ENCODE measurements at places on chromosomes 3 and 15. TPM values are rescaled to one million over a fixed set of nuclear protein-coding genes. Genes with fewer than 3 reads are reported as not detected.

The GNAT1 gene
- total RNA-seq = not detected

The ABHD6 gene
- 7.7 TPM for total RNA-seq

The C3orf62 gene
- 1.5 TPM for total RNA-seq

The UCN2 gene
- total RNA-seq = 39.1 TPM

The ROPN1 gene
- not detected for total RNA-seq

The NXPE3 gene
- 16.9 TPM for total RNA-seq

The NRG4 gene
- total RNA-seq = not detected

DNA sequence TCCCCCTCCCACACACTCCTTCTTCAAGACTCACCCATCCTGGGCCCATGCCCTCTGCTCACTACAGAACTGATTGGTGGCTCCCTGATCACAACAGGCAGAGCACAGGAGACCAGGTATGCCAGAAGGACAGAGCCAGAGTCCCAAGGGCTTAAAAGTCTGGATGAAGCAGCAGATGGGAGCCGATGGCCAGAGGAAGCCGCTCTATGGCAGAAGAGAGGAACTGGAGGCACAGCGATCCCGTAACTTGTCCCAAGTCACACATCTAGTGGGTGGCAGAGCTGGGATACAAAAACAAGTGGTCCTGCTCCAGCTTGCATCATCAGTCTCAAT lies 20.7 kb downstream of the ITGA11 start:
- no peak for DNase-seq

DNA sequence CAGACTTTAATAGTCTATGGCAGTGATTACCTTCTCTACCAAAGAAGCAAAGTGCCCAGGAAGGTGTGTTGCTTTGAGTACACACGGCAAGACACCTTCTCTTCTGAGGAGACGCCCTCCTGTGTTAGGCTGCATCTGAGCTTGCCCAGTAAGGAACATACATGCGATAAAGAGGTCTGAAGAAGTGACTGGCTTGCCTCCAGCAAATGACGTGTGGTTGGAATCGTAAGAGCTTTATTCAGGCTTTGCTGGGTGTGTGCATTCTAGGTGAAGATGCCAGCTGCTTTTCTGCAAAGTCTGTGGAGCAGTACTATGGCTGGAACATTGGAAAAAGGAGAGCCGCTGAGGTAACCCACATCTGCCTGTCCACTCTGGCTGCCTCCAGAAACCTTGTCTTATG lies 22.4 kb downstream of the MAP6D1 start:
- DNase-seq = no peak

DNA sequence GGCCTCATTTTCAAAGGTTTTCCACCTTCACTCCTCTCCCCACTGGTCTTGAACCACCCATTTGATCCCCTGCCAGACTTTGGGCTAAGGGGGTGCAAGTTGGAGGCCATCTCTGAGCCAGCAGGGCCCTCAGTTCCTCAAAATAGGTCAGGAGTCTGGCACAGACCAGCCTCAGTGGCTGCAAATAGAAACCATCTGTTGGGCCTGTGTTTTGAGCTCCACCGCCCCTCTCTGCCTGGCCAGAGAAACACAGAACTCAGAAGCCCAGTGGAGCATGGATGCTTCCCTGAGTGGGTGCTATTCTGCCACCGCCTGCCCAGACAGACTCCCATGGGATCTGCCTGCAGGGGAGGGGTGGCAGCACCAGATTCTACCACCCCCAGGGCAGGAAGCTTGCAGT lies 56.3 kb downstream of the CORO2B start:
- DNase-seq = no peak

DNA sequence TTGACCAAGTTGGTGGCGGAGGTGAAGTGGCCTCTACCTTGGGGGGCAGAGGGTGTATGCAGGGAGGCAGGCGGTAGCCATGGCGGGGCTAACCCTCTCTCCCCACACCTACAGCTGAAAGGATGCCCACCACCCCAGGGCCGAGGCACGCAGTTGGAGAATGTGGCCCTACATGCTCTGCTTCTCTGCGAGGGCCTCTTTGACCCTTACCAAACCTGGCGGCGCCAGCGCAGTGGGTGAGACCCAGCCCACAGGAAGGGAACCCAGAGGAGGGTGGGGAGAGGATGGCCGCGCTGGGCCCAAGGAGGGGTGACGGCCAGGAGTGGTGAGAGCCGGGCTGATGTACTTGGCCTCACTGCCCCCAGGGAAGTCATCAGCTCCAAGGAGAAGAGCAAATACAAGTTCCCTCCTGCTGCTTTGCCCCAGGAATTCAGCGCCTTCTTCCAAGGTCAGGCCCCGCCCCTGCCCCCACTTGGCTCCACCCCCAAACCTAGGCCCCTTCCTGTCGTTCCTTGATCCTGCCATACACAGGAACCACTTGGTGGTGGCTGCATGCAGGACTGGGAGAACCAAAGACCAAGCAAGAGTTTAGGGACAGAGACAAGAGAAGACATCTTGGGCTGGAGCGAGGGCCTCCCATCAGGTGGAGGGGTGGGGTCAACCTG lies 9.8 kb downstream of the NBEAL2 start:
- DNase-seq = no peak

DNA sequence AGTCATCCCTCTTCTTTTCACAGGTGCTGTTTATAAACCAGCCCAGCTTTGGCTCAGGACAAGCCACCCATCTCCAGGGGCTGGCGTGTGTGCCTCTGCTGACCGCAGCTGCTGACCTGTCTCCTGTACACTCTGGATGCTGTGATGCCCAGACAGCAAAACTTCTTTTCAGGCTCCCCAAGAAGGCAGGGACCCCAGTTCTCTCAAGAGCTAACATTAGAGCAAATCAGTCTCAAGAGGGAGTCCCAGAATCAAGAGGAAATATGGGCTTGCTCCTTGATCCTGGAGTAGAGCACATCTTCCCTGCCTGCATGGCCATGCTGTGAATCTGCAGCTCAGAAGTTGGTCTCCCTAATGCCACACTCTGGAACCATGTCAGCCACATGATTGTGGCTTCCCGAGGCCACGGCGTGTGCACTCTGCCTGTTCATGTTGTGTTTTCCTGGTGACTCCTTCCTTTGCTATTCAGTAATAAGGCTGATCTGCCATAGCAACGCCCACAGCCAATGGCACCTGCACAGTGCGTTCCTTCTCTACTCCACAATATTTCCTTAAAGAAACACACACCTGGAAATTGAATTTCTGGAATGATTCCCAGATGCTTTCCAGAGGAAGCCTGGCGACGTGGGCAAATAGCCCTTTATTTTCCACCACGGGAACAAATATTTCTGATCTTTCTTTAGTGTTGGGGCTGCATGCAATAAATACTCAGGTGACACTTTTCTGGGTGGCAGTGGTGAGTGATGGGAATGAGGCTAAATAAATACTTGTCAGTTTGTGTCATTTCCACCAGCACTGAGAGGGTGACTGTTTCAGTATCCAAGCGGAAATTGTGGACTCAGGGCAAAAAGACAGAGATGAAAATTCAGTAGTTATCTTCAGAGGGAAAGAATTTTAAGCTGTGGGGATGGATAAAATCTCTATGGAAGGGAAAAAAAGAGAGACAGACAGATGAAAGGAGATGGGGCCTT lies 21.9 kb upstream of the THSD4 start:
- DNase-seq = peak; percentile 86

DNA sequence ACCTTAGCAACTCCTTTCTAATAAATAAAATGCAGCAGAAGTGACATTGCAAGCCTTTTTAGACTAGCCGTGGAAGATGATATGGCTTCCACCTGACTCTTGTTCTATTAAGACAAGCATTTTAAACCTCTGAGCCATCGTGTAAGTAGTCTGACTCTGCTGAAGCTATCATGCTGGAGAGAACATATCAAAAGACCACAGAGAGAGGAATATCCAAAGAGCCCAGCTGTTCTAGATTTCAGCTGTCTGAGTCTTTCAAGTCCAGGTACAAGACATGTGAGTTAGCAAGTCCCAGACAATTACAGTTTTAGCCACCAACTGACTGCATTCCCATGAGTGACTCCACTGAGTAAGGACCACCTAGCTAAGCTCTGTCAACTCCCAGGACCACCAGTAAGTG lies 517.0 kb upstream of the NAALADL2 start:
- DNase-seq = no peak

GRCh38 chr3:107919239-107919638 lies 171.6 kb downstream of the CD47 start:
- DNase-seq = no peak

DNA sequence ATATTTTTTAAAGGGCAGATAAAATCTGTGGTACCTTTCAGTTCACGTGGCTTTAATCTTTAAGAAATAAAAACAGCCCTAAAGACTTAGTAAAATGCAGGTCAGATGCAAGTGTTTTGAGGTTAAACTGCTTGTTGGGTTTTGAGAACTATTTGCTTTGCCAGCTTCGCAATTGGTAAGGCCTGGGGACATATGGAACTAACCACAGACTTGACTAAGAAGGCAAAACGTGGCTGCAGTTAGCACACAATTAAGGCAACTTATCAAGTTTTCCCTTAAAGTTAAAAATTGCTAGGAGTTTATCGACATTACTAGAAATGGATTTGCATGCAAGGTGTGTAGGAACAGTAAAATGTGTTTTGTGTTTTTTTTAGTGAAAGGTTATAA lies 206.9 kb downstream of the ZNF385D start:
- DNase-seq = no peak

DNA sequence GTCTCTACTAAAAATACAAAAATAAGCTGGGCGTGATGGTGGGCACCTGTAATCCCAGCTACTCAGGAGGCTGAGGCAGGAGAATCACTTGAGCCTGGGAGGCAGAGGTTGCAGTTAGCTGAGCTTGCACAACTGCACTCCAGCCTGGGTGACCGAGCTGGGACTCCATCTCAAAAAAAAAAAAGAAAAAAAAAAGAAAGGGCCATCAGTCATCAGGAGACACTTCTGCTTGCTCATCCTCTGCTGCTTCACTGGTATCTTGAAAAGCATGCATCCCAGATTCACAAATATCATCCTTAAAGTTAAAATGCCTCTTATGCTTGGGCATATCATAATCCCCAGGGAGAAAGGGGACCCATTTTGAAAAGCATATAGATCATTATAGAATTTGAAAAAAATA lies 176.6 kb upstream of the NR2F2 start:
- DNase-seq = no peak

DNA sequence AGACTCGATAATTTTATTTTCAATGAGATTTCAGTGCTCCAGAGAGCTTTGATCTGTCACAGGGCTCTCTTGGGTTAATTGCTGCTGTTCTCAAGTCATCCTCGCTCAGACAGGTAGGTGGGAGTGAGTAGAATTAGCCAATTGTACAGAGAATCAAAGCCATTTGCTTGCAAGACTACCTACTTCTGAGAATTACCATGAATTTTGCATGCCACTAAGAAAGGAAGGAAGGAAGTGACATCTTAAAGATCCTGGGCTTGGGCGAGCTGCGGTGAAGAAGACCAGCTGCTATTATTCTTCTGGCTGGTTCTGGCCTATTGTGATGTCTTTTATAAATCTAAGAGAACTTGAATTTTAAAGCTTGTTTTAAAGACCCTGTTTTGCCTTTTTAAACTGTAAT lies 154.1 kb upstream of the LPP start:
- no peak for DNase-seq

Data from kidney epithelial cell (primary cell).